ENCODE measurements at places on chromosomes 6 and 20. TPM values are rescaled to one million over a fixed set of nuclear protein-coding genes. Genes with fewer than 3 reads are reported as not detected.

CNKSR3 gene
- 5.2 TPM for total RNA-seq

GRCh38 chr6:106099235-106099537 lies 13.1 kb downstream of the PRDM1 start:
- peak overlapping the region; percentile 81 for H3K27ac ChIP-seq
- no peaks in the 10 kb centered on the region for H3K36me3 ChIP-seq
- H3K4me1 ChIP-seq = no peaks in the 10 kb centered on the region
- peak overlapping the region; percentile 36 for H3K4me3 ChIP-seq
- no peak for DNase-seq

DNA sequence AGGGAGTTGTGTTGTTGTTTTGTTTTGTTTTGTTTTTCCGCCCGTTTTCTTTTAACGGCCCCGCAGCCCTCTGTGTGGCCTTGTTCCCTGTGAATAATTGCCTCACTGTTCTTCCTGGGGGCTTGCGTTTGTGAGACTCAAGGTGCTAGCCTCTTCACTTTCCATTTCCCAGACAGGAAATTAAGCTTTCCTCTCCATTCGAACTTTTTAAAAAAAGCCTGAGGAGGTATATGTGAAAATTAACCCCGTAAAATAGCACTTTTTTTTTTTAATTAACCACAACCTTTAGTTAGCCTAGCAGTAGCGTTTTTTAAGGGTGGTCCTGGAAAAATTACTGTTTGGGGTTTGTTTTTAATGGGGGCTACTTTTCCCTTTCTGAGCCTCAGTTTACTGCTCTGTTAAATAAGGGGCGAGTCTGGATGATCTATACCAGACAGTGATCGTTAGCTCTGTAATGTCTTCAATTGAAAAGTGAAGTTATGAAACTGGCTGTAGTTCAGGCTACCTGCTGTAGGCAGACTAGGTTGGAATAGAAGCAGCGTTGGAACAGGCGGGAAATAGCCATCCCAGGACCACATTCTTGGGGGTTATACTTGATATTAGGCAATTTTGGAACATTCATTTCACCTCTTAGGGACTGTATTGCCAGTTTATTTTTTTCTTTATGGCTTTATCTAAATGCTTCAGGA lies 1.7 kb downstream of the STX16 start:
- H3K4me1 ChIP-seq = no peaks in the 10 kb centered on the region
- DNase-seq = no peak
- no peaks in the 10 kb centered on the region for H3K27me3 ChIP-seq
- peak overlapping the region; percentile 92 for H3K27ac ChIP-seq

GRCh38 chr6:35158520-35158919 lies 17.4 kb upstream of the TCP11 start:
- H3K4me3 ChIP-seq = no peak overlapping the region
- no peaks in the 10 kb centered on the region for H3K27me3 ChIP-seq
- DNase-seq = no peak
- H3K36me3 ChIP-seq = no peaks in the 10 kb centered on the region
- H3K4me1 ChIP-seq = no peaks in the 10 kb centered on the region

Data from breast epithelium (tissue), 4 donors.